ENCODE measurements at places on chromosomes 2 and 18.

- no peak for DNase-seq
These were observed 476 bp downstream of the STRN start for GRCh38 chr2:36965751-36966369.

DNA sequence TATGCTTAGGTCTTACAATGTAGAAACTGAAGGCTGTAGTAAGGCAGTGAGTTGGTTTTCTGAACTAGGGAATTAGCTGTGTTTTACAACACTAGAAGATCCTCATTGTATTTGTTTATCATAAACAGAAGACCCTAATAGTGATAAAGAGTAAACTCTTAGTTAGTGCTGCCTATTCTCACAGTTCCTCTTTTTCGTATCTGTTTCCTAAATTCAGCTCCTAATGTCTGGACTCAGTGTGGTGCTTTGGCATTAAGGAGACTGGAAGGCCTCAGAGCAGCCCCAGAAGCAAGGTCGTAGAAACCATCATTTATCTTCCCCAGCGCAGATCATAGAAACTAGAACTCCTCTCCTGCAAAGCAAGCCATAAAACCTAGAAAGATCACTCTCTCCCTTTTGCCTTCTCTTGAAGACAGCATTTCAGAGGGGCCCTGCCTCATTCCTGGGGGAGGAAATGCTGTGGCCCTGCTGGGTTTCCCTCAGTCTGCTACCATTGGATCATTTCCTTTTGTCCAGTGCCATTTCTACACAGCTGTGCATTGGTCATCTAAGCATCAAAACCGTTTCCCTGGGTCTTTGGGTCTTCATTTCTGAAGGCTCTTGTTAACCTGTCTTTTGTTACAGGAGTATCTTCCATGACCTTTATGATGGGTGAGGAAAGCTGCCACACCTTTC lies 4.7 kb downstream of the ACP1 start:
- no peak for DNase-seq

GRCh38 chr2:218623366-218623705 lies 15.6 kb downstream of the PLCD4 start:
- no peak for DNase-seq

DNA sequence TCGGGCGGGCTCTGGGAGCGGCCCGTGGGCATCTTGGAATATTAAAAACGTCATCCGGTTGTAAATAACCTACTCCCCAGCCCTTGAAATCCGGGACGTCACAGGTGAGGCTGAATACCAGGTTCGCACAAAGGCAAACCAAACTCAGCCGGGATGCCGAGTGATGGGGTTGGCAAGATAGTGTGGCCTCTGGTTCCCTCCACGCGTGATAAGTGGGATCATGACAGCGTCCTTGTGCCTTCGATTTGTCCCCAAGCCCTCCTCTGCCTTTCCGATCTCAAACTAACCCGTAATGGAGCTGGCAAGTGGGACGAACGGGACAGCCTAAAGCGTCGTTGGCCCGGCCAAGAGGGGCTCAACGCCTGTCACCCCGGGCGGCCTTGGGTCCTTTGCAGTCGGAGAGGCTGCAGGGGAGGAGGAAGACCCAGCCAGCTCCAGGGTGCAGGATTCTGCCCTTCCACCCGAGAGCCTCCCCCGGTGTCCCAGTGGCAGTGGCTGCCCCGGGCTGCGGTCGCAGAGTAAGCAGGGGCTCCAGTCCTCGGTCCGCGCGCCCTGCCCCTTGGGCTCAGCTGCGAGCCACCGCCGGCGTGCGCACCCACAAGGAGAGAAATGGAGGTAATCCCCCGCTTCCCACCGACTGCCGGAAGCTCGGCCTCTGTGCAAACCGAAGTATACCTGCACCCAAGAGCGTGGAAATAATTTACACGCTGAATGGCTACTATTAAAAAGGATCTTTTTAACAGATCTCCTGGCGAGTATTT lies 13.4 kb upstream of the PAX3 start:
- no peak for DNase-seq

DNA sequence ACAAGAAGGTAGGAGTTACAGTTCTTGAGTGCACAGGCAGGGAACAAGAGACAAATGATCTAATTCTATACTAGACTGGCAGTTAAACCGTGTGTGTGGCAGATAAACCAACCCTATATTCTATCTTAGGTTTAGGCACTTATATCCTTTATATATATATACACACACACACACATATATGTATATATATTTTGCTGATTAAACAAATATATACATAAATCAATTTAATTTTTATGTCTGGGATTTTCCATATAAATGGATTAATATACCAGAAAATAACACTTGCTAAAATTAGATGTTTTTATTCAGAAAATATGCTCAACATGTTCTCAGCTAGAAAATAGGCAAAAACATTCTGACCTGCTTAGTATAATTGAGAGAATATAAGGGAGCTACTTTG lies 887.9 kb upstream of the KLHL29 start:
- DNase-seq = no peak

- no peak for DNase-seq
These were observed 22.8 kb upstream of the LYPD1 start for GRCh38 chr2:132692816-132693215.

- DNase-seq = no peak
These were observed 535.6 kb upstream of the FSIP2 start for GRCh38 chr2:185202945-185203528.

DNA sequence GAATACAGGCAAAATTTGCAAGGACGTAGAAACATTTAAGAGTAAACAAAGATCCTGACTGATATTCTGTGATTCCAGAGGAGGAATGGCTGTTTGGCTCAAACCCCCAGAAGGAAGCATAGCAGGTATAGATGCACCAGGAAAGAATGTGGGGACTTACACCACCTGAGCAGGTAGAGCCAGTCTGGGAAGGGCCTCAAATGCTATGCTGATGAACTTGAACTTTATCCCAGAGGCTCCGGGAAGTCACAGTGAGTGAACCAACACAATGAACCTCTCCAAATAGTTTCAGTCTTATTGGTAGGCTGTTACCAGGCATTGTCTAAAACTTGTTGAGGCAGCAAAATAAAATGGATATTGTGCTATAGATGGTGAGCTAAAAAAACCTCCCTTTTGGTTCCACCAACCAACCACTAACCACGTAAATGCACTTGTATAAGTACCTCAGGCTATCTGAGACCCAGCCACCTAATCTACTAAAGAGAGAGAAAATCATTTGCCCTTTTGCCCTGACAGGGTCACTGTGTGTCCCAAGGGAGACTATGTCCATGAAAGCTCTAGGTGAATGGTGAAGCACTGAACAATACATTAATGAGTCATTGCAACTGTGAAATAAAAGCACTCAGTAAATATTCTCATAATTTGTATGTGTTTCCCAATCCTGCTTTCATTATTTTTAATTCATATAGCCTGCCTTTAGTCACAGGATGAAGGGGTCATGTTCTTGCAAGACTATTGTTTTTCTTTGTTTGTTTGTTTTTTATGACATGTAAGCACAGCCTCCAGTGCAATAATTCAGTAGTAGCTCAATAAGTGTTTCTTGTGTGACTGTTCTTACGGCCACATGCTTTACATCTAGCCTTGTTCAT lies 911.6 kb downstream of the EPHA4 start:
- DNase-seq = no peak

DNA sequence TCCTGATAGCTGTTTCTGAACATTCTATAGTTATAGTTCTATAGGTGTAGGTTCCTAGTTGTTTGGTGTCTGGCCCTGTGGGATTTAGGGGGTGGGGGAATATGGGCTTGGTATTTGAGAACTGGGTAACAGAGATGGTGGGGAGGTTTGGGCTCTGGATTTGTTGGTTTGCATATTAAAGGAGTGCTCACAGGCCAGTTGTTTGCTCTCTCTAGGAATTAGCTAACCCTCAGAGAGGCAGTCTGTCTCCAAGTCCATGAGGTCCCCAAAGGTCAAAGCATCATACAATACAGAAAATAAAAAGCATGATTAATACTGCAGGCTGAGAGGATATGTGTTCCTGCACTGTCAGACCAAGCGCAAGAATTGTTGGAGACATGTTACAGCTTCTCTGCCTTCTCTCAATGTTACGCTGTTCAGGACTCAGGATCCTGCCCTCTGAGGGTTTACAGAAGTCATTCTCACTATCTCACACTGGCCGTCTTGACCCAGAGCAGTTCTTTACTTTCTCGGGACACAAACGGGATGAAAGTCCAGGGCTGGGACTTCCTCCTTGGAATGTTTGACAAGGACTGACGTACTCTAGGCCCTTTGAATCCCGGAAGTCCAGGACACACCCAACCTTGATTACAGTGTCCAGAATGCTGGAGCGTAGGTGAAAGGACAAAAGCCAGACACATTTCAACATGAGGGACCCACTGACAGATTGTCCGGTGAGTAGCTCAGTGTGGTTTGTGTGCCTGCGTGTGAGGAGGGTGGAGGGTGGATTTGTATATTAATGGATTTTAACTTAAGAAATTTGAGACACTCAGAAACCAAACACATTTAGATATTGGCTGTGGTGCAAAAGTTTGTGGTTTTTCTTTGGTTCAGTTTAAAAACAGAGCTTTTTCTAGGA lies at the start of gene NOSTRIN:
NOSTRIN (plus strand) TSS at position 677 of the 898 bp plus-strand sequence; CDS start at position 687, 10 bp downstream.
- no peak for DNase-seq

DNA sequence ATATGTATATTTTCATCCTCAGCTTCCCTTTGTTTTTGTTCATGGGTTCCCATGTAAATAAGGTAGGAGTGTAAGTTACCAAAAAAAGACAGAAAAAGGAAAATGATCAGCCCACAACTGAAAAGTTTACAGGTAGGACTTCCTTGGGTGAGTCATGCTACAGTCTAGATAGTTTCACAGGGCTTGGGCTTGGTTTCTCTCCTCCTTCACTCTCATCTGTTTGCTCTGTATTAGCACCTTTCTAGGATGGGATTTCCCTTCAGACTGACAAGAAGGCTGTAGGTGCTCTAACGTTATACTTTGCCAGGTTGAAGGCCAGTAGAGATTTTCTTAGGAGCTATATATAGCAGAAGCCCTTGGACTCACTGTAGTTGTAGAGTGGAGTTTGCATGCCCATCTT lies 57.9 kb downstream of the FAM171B start:
- peak; percentile 24 for DNase-seq

DNA sequence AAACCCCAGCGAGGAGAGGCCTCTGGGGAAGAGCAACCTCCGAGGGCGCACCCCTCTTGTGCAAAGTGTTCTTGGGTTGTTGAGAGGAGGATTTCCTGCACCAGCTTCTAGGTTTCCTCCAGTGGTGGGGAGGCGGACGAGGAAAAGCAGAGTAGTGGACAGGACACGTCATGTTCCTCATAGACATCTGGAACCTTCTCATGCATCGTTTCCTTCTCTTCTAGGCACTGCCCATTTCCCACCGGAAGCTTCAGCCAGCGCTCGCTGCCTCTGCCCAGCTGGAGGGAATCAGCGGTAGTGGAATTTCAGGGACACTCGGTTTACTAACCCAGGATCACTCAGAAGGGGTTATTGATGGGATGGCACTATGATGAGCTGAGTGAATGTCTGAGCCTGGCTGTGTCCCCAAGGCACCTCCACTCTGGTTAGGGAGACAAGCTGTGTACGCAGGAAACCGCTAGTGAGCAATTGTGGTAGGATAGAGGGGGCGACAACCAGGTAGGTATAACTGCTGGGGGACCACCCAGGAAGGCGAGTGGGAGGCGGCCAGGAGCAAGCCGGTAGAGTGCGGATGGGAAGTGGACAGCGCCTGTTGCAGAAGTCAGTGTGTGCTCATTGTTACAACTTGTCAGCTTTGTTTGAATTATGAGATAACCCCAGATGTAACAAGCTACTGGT lies 960 bp upstream of the APOB start:
- no peak for DNase-seq

- DNase-seq = no peak
These were observed 9.0 kb downstream of the UGP2 start for GRCh38 chr2:63850649-63851048.

- no peak for DNase-seq
These were observed 314.8 kb upstream of the SALL3 start for GRCh38 chr18:78664848-78665247.

GRCh38 chr2:129801575-129801974 lies 177.9 kb upstream of the RAB6C start:
- DNase-seq = no peak

GRCh38 chr2:50006327-50006726 lies 852.0 kb upstream of the FSHR start:
- DNase-seq = no peak

- no peak for DNase-seq
These were observed 8.6 kb upstream of the TMEM37 start for GRCh38 chr2:119423108-119423444.

DNA sequence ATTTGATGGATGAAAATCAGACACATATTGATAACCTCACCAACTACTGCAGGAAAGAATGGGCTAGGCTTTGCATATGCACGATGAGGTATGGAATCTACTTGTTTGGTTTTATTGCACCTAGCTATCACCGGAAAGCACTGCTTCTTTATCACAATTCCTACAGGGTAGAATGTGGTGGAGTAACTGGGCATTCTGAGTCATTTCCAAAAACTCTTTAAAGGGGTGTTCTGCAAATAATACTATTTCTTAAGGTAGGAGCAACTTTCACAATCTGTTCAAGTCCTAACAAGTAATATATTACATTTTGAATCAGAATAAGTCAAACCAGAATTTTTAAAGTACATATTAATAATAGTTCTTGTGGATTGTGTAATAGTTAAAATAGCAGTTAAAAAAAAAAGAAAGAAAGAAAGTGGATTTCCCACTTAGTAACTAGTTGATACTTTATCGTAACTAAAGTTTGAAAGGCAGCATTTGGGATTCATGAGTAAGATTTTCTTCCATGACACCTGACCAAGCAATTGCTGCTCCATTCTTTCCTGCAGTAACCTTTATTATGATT lies 40.5 kb downstream of the INO80C start:
- no peak for DNase-seq

- no peak for DNase-seq
These were observed 174.4 kb downstream of the NCKAP5 start for GRCh38 chr2:133393895-133394294.

DNA sequence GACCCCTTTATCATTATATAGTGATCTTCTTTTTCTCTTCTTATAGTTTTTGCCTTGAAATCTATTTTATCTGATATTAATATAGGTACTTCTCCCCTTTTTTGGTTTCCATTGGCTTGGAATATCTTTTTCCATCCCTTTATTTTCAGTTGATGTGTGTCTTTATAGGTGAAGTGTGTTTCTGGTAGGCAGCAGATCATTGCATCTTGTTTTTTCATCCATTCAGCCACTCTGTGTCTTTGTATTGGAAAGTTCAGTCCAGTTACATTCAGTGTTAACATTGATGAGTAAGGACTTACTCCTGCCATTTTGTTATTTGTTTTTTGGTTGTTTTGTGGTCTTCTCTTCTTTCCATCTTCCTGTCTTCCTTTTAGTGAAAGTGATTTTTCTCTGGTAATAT lies 133.4 kb downstream of the DIS3L2 start:
- no peak for DNase-seq

DNA sequence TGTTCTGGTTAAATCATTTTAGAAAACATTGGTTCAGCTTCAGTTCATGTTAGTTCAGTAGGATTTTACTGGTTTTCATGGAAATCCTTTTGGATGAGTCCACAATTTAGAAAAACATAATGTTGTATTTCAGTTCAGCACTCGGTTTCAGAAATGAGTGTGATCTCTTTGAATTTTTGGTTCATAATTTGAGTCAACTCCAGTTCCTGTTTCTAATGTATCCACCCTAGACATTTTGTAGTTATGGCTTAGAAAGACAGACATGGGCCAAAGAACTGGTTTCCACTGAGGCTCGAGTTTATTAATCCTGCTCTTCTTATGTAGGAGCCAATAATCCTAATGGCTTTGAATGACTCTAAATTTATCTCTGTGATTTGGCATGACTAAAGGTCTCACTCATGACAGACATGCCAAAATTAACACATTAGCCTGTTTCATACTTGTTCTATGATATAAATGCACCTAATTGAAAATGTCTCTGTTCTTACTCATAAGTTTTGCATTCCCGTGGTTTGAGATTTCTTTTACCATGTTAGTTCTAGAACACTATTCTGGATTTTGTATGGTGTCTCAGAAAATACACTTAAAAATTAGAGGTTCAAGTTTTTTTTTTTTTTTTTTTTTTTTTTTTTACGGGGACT lies 82.3 kb upstream of the SPRED2 start:
- DNase-seq = no peak
